ENCODE measurements at places on chromosomes 2 and 18. TPM values are rescaled to one million over a fixed set of nuclear protein-coding genes. Genes with fewer than 3 reads are reported as not detected.
A peak's percentile ranks its signal among the peaks of the same experiment; 100 is the strongest.

DNA sequence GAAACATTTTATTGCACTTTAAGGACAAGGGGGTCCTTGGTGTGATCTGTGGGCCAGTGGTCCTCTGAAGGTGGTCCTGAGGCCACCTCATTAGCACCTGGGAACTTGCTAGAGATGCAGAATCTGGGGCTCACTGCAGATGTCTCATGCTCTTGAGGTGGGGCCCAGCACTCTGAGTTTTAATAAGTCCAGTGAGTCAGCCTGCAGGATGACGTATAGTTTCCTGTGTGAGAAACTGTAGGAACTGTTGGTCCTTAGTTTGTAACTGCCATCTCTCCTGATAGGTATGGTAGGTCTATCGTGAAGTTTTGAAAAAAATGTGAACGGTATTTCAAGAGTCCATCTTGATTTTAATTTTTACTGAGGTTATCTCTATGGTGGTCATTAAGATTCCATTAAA, 2.8 kb downstream of the TRPM8 start:
- peaks cover 62% of the 10 kb centered on the region for H3K27me3 ChIP-seq
- no peak for DNase-seq
- H3K36me3 ChIP-seq, result no peaks in the 10 kb centered on the region
- H3K4me1 ChIP-seq, result peaks cover 6% of the 10 kb centered on the region
- no peak overlapping the region for H3K4me3 ChIP-seq

DNA sequence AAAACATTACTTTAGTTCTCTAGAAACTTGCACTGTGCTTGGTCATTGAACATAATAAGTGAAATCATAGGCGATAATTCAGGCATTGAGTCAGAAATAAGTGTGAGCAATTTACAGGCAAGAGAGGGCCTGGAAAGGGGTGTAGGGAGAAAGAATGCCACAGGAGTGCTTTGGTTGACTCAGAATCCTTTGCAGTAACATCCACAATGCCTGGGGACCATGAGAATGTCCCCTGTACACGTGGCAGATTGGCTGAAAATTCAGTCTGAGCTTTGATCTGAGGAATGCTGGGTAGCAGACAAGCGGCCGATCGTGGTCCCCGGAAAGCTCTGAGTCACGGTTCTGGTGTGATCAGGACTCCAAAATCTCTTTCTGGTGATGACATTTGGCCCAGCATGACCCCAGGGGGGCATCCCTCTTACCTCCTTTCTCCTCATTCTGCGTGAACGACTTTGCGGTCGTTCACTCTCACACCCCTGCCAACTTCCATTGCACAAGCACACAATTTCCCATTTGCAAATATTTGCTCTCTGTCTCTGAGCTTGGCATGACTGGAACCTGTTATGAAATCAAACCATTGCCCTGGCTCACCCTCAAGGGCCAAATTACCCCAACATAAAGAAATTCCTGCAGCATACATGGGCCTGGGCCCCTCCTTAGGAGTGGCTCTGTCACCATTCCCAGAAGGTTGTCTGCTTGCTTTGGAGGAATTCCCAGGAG, 305.0 kb upstream of the EPAS1 start:
- no peak overlapping the region for H3K4me3 ChIP-seq
- no peaks in the 10 kb centered on the region for H3K4me1 ChIP-seq
- H3K27me3 ChIP-seq, result no peaks in the 10 kb centered on the region
- H3K27ac ChIP-seq, result no peak overlapping the region
- no peaks in the 10 kb centered on the region for H3K36me3 ChIP-seq

DNA sequence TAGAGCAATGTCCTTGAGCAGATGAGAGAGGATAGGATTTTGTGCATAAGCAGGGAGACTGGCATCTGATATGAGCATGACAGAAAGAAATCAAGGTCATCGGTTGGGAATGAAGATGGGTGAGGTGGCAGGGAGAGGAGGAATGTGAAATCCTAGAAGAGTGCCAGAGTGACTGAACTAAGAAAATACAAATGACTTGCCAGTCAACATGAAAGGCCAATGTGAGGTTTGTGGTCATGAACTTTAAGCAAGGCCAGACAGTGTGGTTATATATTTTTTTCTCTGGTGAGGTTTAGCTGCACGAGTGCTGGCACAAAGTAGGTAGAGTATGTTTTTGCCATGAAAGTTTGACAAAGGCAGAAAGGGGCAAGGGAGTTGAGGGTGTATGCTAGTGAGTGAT, 21.2 kb downstream of the QPCT start:
- no peaks in the 10 kb centered on the region for H3K36me3 ChIP-seq
- H3K27ac ChIP-seq, result no peak overlapping the region
- no peak overlapping the region for H3K4me3 ChIP-seq
- H3K4me1 ChIP-seq, result no peaks in the 10 kb centered on the region

- no peak overlapping the region for H3K4me3 ChIP-seq
- no peak overlapping the region for H3K27ac ChIP-seq
- DNase-seq, result no peak
- H3K4me1 ChIP-seq, result peaks cover 13% of the 10 kb centered on the region
Observed at GRCh38 chr18:24801001-24801400, 340.6 kb downstream of the HRH4 start.

The LCLAT1 gene
- total RNA-seq, result 26.8 TPM

- no peak overlapping the region for H3K4me3 ChIP-seq
- no peaks in the 10 kb centered on the region for H3K4me1 ChIP-seq
- no peak overlapping the region for H3K27ac ChIP-seq
- H3K27me3 ChIP-seq, result no peaks in the 10 kb centered on the region
Observed at GRCh38 chr2:100959225-100959880, 42.7 kb upstream of the RPL31 start.

GRCh38 chr2:40487602-40488001, 35.7 kb upstream of the SLC8A1 start:
- H3K27ac ChIP-seq, result no peak overlapping the region
- no peaks in the 10 kb centered on the region for H3K27me3 ChIP-seq
- peaks cover 10% of the 10 kb centered on the region for H3K4me1 ChIP-seq

The SLC5A7 gene
- total RNA-seq, result 3.0 TPM

- peak overlapping the region; percentile 27 for H3K4me3 ChIP-seq
- H3K36me3 ChIP-seq, result peaks cover 2% of the 10 kb centered on the region
- DNase-seq, result no peak
- H3K27me3 ChIP-seq, result no peaks in the 10 kb centered on the region
- H3K4me1 ChIP-seq, result peaks cover 31% of the 10 kb centered on the region
- H3K27ac ChIP-seq, result peak overlapping the region; percentile 72
Observed at GRCh38 chr2:76008001-76008702, 297.4 kb upstream of the GCFC2 start.

Data from neural crest cell (in vitro differentiated cells).